ENCODE measurements at places on chromosomes 12 and 14.

DNA sequence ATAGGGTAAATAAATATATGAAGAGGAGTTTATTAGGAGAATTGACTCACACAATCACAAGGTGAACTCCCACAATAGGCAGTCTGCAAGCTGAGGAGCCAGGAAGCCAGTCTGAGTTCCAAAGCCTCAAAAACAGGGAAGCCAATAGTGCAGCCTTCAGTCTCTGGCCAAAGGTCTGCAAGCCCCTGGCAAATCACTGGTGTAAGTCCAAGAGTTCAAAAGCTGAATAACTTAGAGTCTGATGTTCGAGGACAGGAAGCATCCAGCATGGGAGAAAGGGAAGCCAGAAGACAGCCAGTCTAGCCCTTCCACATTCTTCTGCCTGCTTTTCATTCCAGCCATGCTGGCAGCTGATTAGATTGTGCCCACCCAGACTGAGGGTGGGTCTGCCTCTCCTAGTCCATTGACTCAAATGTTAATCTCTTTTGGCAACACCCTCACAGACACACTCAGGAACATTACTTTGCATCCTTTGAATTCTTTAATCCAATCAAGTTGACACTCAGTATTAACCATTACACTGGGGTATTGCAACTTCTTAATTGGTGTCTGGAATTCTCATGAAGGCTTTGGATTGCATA is 736.5 kb upstream of the LMO3 start:
- no peak for DNase-seq

- DNase-seq, result no peak
Measured at GRCh38 chr12:72291175-72291574, 19.0 kb downstream of the TRHDE start.

DNA sequence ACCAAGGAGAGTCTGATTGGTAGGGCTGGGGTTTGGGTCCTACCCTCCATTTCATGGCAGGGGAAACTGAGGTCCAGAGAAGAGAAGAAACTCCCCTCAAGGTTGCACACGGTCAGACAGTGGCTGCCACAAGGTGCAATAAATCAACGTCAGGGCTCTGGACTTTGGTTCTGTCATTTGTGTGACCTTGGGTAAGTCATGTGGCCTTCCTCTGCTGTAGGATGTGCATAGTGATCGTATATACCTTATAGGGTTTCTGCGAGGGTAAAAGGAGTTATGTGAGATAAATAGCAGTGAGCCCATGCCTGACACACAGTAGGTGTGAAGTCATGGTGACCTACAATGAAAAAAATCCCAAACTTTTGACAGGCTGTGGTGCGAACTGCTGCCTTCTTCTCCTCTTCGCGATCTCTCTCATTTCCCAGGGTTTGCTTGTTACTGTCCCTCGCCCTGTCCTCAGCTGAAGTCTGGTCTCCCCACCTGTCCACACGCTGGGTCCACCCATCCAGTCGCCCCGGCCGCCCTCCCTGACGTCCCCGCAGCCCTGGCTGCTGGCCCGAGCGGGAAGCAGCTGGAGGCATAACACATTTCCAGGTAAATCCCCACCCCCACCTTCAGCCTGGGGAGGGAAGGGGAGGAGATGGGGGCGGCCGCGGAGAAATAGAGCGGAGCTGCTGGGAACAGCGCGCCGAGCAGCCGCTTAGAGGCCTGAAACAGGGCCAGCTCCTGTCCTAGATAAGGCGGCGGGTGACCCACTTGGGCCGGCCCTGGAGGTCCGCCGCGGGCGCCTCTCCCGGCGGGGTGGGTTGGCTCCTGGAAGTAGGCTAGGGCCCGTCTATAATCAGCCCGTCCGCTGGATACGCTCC is 1.8 kb upstream of the FAM222A start:
- no peak for DNase-seq

DNA sequence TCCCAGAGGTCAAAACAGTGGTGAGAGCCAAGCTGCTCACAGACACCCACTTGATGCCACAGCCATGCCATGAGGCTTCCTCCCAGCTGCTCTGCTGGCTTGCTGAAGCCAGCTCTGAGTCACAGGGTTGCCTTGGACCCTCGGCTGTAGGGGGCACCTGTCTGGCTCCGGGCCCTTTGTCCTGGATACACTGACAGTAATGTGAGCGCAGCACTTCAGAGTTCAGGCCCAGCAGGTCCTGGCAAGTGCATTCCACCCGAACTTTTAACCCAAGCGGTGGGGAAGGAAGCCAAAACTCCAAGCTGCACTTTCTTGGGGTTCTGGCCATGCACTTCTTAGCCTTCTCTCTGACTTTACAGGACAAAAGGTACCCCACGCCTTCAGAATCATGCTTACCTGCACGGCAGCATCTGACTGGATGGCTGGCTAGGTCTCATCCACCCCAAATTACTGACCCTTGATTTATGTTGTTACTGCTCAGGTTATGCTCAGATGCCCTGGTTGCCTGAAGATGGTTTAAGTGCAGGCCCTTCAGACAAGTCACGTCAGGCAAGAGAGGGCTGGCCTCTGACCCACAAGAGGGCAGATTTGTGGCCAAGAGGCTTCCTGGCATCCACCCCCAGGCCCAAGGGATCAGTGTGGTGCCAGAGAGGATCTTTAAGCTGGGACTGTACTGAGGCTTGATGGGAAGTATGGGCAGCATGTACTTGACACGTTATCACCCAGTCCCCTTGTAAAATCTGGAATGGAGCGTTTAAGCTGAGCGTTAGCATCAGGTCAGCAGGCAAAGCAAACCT is 24.8 kb downstream of the SLC25A29 start:
- DNase-seq, result no peak

GRCh38 chr12:31876568-31877424 is 82.4 kb upstream of the RESF1 start:
- DNase-seq, result no peak

DNA sequence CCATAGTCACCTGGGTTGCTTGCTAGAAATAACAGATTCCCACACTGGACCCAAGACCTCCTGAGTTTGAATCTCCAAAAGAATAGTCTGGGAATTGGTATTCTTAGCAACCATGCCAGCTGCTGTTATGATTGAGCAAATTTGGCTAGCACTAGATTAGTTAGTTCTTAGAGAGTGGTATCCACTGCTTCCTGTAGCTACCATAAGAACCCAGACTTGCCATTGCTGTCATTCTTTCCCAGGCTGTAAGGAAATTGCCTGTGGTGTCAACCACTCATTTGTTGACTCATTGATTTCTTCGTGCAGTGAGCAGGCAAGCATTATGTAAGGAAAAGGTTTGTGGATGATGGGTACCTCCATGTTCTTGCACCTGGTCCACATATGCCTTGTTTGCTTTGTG is 201.8 kb upstream of the RGS6 start:
- no peak for DNase-seq

DNA sequence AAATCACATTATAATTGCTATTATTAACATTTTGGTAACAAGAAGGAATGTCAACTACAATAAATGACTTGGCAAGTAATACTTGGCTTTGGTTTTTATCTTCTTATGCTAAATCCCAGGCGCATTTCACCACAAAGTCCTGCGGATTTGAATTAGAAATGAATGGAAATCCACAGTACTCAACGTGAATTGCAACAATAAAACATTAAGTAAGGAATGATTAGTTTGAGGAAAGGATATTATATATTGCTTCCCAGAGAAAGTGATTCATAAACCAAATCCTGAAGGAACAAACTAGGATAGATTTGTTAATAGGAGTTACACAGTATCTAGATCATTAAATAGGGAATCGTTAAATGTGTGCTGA is 1089.7 kb downstream of the TRHDE start:
- DNase-seq, result no peak

DNA sequence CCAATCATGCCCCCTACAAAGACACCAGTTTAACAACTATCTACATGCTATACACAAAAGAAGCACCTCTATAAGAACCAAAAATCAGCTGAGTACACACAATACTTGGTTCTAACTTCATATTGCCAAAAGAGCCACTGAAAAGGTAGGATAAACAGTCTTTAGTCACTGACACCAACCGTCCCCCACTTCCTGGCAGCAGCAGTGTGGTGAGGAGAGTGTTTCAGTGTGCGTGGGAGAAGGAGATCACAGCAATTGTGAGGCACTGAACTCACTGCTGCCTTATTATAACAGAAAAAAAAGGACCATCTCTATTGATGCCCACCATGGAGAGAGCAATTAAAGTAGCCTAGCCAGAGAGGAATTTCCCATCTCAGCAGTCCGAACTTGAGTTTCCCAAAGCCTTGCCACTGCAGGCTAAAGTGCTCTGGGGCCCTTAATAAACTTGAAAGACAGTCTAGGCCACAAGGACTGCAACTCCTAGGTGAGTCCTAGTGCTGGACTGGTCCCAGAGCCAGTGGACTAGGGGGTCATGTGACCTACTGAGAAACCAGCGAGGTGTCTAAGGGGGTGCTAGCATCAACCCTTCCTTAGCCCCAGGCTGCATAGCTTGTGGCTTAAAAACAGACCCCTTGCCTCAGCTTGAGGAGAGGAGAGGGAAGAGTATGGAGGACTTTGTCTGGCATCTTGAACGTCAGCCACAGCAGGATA is 37.1 kb upstream of the LMNTD1 start:
- DNase-seq, result peak; percentile 15

- DNase-seq, result no peak
Measured at GRCh38 chr14:94001016-94001415, 3.9 kb downstream of the CCDC197 start.

GRCh38 chr14:69335371-69335771 is 62.7 kb downstream of the ERH start:
- DNase-seq, result no peak

- no peak for DNase-seq
Measured at GRCh38 chr14:62429683-62430082, 615.6 kb downstream of the KCNH5 start.

DNA sequence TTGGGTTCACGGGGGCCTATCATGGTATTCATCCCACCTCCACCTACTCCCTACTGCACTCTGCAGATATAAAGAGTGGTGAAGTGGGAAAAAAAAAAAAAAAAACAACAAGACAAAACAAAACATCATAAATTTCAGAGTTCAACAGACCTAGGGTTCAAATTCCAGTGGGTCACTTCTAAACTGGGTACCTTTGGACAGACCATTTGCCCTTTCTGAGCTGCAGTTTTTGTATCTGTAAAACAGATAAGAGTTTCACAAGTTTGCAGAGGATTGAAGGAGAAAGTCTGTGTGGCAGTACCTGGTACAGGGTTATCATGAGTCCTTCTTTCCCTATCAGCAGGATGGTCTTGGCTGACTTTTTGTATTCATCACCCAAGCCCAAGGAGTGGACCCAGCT is 211.2 kb upstream of the EEA1 start:
- no peak for DNase-seq

GRCh38 chr12:21650997-21651396 is 6.6 kb downstream of the LDHB start:
- DNase-seq, result no peak

DNA sequence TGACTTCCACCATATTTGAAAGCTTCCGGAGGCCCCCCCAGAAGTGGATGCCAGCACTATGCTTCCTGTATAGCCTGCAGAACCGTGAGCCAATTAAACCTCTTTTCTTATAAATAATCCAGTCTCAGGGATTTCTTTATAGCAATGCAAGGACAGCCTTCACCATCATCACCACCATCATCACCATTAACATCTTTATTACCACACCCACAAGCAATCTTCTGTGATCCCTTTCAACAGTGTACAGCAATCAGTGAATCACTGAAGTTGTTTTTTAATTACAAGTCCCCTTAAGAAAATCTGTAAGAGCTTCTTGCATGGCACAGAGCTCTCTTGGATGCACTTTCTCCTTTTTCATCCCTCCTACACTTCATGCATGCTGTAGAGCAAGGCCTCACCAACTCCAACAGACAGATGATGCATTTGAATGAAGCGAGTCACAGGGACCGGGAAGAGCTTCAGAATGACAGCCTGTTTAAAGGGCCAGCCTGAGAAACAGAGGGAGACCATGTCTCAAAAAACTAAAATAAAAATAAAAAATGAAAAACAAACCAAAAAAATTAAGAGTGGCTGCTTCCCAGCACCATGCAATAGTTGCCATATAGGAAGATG is 83.6 kb upstream of the VASH1 start:
- no peak for DNase-seq

DNA sequence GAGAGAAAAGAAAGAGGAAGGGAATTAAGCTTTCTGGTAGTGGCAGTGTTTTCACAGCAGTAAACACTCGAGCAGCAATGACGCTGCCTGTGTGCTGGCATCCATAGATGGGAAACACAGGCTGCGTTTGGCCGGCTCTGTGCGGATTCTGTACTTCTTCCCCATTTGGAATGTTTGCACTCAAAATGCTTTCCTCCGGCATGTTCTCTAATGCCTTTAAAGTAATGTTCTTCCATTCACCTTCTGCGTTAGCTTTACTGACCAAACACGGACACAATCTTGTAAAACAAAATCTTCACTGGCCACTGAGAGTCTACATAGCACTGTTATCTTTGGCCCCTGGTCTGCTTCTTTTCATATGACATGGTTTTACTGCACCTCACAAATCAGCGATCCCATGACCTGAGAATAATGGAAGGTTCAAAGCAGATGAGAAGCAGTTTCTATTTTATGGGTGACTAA is 31.4 kb downstream of the DCP1B start:
- DNase-seq, result no peak

GRCh38 chr12:50112456-50113218 is 601 bp downstream of the COX14 start:
- no peak for DNase-seq

GRCh38 chr14:70631948-70632347 is 9.8 kb upstream of the TTC9 start:
- no peak for DNase-seq

DNA sequence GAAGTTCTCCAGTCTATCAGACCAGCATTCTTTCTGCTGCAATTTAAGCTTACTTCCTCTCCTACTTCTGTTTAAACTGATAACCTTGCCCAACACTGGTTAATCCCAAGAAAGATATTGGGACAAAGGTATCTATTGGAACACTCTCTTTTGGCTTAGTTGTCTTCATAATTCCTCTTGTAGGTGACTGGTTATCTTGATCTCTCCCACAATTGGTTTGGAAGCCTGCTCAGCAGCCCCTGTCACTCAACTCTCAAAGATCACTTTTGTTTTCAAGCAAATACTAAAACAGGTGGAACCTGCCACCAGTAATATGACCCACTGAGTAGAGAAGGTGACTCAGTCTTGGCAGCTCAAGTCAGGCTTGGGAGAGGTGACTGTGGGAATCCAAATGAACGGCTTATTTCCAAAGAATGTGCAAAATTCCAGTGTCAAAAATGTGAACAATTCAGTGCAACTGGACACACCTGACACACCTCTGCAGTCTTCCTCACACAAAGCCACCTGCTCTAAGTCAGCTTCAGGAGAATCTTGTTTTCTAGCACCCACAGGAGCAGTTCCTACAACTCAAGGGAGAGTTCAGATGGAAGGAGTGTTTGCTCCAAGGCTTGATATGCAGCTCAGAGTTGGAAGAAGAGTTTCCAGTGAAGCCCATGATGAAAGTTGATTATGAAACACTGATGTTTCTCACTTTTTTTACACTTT is 83.2 kb upstream of the SLC38A2 start:
- no peak for DNase-seq

- no peak for DNase-seq
Measured at GRCh38 chr12:68378872-68379606, 46.9 kb upstream of the MDM1 start.
